ENCODE measurements at places on chromosomes 2 and 18.

DNA sequence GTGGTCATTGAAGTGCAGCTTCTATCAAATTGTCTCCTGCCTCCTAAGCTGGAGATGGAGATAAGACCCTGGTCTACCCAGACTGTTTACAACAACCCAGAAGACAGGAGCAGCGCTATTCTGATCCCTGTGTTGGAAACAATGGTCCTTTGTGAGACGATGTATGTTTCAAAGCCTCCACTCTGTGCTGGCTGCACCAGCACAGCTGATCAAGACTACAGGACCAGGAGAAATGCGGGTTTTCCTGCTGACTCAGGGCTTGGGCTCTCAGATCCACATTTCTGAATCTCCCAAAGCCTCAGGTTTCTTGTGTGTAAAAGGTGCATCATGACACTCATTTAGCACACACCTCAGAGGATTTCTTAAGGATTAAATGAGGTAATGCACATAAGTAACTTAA is 92.0 kb downstream of the POU3F3 start:
- DNase-seq, result no peak

- DNase-seq, result no peak
Measured at GRCh38 chr2:29335396-29335795, 220.2 kb downstream of the CLIP4 start.

DNA sequence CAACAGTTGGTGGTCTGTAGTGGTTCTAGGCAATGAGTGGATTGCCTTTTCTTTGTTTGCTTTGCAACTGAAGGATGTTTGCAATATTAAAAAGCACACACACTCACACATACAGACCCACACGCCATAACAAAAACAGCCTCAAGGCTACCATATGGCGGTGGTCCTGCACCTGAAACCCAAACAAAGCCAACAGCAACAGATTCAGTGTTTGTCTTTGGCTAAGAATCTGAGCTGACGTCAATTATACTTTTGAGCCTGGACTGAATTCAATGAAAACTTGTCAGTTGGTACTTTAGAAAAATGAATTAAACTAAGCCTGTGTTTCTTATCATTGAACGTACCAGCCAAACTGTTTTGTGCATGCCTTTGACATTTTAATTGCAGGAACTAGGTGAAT is 65.0 kb upstream of the NYAP2 start:
- no peak for DNase-seq

- no peak for DNase-seq
Measured at GRCh38 chr2:236512267-236512666, 57.4 kb upstream of the ACKR3 start.

DNA sequence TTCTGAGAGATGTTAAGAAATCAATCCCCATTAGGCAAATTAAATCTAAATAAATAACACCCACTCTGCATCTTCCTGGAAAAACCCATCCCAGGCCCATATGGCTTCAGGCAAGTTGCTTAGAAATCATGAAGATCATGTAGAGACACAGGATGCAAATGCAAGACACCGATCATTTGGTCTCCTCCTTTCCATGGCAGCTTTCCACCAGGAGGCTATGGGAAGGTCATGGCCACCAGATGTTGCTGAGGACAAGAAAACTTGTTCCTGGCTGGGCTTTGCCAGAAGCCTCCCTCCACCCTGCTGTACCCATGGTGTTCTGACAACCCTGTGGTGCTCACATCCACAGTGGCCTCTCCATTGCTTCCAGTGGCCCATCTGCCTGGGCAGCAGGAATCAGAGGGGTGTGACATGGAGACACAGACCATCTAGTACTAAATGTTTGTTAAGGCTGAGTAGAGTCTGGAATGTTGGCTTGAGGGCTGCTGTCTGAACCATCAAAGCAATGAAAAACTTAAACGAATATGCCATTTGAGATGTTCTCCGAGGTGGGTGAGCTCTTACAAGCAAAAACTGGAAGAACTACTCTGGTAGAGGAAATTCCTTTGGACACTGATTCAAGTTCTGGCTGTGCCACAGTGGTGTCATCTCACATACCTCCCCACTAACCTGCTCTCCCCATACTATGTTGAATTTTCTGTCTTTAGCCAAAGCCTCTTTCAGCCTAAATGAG is 293.2 kb downstream of the TNS1 start:
- no peak for DNase-seq

DNA sequence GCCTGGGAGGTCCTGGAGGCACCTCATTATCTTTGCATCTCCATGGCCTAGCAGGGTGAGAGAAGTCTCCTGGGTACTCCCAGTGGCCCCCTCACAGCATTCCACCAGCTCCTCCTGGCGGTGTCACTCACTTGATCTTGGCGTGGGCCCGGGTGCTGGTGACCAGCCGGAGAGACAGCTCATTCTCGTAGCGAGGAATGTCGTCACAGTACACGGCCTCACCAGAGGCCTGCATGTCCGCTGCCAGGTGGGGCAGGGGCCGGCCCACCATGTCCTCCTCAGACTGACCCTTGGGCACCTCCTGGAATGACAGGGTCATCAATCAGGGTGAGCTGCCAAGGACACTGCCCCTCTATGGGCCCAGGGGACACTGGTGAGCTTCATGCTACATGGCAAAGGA is 42.4 kb downstream of the XDH start:
- no peak for DNase-seq

DNA sequence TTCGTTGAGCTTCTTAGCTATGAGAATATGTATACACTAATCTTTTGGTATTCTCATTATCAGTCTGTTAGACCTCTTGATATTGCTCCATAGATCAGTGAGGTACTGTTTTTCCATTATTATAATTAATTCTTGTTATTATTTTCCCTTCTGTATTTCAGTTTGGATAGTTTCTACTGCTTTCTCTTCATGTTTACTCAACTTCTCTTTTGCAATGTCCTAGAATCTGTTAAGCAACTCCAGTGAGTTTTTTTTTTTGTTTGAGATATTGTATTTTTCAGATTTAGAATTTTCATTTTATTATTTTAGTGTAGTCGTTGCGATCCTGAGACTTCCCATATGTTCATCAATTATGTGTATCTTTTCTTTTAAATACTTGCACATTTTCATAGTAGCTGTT is 260.8 kb downstream of the SETBP1 start:
- no peak for DNase-seq

DNA sequence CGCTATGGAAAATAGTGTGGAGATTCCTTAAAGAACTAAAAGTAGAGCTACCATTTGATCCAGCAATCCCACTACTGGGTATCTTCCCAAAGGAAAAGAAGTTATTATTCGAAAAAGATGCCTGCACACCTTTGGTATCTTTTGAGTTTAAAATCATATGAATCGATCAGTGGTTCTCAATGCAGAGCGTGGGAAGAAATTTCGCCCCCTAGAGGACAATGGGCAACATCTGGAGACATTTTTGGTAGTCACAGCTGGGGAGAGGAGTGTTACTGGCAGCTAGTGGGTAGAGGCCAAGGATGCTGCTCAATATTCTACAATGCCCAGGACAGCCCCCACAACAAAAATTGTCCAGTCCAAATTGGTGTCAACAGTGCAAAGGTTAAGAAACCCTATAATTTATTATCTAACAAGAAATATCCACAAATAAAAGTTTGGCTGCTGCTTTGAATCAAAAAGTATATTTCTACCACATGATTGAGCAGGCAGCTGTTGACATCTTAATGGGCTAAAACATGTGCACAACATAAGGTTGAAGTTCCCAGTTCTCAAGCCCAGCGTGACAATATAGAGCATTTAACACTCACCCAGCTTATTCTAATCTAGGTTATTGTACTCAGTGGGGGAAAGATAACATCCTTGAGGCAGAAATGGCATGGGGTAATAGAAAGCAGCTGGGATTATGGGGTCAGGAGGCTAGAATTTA is 425.7 kb downstream of the LRATD1 start:
- DNase-seq, result no peak

GRCh38 chr2:233480490-233481202 is 85.9 kb downstream of the USP40 start:
- DNase-seq, result peak; percentile 76

- no peak for DNase-seq
Measured at GRCh38 chr2:158457092-158457825, 507 bp downstream of the PKP4 start.

DNA sequence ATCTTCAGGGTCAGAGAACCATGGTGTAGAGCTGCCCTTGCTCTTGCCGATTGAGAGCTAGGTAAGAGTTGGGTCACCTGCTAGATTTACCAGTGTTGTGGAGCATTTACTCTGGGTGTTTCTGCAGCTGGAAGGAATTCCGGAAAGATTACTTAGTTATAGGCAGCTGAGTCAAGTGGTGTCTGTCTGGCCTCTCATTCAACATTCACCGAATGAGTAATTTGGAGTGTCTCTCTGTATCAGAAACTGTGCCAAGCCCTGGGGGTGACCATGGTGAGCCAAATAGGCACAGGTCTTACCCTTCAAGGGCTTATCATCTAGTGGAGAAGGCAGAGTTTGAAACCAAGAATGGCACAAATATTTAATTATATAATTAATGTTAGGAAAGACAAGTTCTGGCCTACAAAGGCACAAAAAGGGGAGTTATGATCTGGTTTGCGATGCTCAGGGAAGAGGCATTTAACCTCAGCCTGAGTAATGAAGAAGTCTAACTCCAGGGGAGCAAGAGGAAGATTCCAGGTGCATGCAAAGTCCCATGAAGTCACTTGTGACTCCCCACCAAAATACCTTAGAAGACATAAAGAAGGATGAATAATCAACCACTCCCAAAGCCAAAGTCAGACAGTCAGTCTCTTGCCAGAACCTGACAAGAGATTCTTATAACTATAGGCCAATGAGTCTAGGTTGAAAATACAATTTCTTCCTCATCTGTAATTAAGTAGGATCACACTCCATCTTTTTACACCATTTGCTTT is 12.5 kb downstream of the SETBP1 start:
- no peak for DNase-seq

- DNase-seq, result no peak
Measured at GRCh38 chr2:158130832-158131473, 29.3 kb downstream of the UPP2 start.

- DNase-seq, result no peak
Measured at GRCh38 chr2:28326881-28327505, 65.7 kb upstream of the FOSL2 start.

GRCh38 chr2:144942516-144943256 is 422.8 kb upstream of the ZEB2 start:
- no peak for DNase-seq

- no peak for DNase-seq
Measured at GRCh38 chr18:77407733-77408132, 158.1 kb downstream of the GALR1 start.

GRCh38 chr2:167869200-167869599 is 378.2 kb downstream of the STK39 start:
- DNase-seq, result no peak

- no peak for DNase-seq
Measured at GRCh38 chr2:65656160-65656718, 223.8 kb upstream of the SPRED2 start.

DNA sequence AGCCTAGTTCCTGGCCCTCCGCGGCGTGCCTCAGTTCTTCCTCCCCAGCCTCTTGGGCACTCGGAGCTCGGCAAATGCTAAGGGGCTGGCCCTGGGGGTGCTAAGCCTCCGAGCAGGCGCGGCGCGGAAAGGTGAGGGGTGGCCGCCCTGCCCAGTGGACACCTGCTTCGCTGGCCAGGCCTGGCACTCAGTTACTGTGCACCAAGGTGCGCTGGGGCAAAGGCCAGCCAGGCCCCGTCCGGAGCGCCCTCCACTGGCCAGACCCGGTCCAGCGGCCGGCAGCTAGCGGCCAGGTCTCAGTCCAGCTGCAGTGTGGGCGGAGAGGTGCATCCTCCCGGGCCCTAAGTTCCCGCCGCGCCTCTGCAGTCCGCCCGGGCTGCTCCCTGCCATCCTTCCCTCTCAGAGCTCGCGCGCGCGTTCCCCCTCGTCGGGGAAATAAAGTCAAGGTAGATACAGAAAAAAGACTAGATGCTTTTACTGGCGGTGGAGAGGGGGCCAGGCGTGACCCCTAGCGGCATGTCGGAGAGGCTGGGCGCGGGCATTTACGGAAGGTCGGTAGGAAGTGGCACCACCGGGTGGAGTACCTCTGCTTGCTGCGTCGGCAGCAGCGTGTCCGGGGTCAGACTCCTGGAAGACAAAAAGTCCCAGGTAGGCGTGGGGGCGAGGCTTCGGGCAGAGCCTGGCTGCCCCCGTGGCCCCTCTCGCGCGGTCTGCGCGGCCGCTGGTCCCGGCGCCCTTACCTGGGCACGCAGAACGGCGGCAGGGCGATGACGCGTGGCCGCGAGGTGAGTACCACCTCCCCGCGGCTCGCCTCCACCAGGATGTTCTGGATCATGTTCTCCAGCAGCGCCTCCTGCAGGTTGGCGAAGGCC is 9.4 kb upstream of the CRYBA2 start:
- DNase-seq, result no peak
